ENCODE measurements at places on chromosomes 4 and X. TPM values are rescaled to one million over a fixed set of nuclear protein-coding genes. Genes with fewer than 3 reads are reported as not detected.

The HS3ST1 gene
- total RNA-seq = 1.7 TPM

The CSN1S1 gene
- not detected for total RNA-seq

The SLC25A5 gene
- total RNA-seq = 179 TPM

The TMSB15C gene
- total RNA-seq = 30.1 TPM

The SERPINA7 gene
- total RNA-seq = not detected

The UGT2A1 gene
- total RNA-seq = not detected

The NUDT11 gene
- total RNA-seq = 35.0 TPM

The SPANXC gene
- total RNA-seq = not detected

The P2RY4 gene
- 0.27 TPM for total RNA-seq

The ASMT gene
- not detected for total RNA-seq

The CXCL9 gene
- total RNA-seq = not detected

The STK26 gene
- 1.7 TPM for total RNA-seq

The XKRX gene
- not detected for total RNA-seq

The NDST4 gene
- total RNA-seq = 5.6 TPM

The CC2D2A gene
- total RNA-seq = 13.3 TPM

The NSD2 gene
- 138 TPM for total RNA-seq

The AADAT gene
- 28.4 TPM for total RNA-seq

The MAP7D2 gene
- 3.0 TPM for total RNA-seq

The CXCL11 gene
- total RNA-seq = not detected
